ENCODE measurements at places on chromosomes 1 and 21. TPM values are rescaled to one million over a fixed set of nuclear protein-coding genes. Genes with fewer than 3 reads are reported as not detected.

The PCP4L1 gene
- 7.6 TPM for total RNA-seq

DNA sequence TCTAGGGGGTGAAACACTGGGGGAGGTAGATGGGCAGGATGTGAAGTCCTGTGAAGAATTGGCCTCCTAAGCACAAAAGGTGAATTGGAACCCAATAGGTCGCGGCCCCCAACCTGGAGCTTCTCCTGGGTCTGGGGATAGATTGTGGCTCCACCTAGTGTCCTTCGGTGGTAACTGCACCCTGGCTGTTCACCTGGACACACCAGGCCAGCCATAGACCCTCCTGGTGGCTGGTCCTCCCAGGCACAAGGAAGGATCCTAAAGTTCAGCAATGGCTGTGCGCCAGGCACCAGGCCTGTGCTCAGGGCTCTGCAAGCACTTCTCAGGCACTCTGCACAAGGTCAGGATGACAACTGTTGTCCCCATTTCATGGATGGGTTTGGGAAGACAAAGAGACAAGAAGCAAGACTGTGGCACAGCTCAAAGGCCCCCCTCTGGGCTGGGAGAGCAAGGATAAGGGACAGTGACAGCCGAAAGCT lies 13.5 kb downstream of the ESPN start:
- H3K4me1 ChIP-seq, result no peaks in the 10 kb centered on the region
- no peak overlapping the region for H3K27ac ChIP-seq
- no peaks in the 10 kb centered on the region for H3K36me3 ChIP-seq
- no peaks in the 10 kb centered on the region for H3K27me3 ChIP-seq

The LORICRIN gene
- total RNA-seq, result 0.45 TPM

- no peaks in the 10 kb centered on the region for H3K36me3 ChIP-seq
- H3K27me3 ChIP-seq, result no peaks in the 10 kb centered on the region
- H3K27ac ChIP-seq, result no peak overlapping the region
- H3K4me1 ChIP-seq, result no peaks in the 10 kb centered on the region
- no peak overlapping the region for H3K4me3 ChIP-seq
- DNase-seq, result no peak
Observed at GRCh38 chr21:23887725-23888306, 1719.5 kb downstream of the MRPL39 start.

DNA sequence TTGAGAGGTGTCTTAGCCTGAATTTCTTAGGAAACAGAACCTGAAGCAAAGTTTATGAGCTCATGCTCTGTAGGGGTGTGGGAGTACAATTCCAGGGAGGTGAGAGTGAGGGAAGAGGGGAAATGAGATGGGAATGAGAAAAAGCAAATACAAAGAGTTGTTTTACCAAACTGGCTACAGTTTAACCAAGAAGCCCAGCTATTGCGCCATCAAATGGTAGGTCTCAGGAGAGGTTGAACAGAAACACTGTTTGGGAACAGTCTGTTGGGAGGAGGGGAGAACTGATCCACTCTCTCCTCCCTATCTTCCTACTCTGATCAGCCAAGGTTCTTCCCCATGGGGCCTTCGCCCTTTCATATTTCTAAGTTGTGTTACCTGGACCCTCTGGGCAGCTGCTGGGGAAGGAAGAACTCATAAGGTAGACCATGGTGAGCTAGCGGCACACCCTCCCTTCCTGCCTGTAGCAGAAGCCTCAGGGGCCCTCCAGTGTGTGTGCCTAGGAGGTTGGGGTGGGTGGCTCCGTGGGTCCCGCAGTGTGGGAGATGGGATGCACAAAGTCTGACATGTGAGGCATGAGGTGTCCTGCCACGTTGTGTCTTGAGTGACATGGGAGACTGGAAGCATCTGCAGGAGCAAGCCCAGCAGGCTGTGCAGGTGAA lies 120.5 kb downstream of the UCK2 start:
- no peak for DNase-seq
- no peaks in the 10 kb centered on the region for H3K27me3 ChIP-seq
- H3K27ac ChIP-seq, result no peak overlapping the region
- H3K4me1 ChIP-seq, result no peaks in the 10 kb centered on the region

- DNase-seq, result no peak
- H3K4me3 ChIP-seq, result no peak overlapping the region
- no peaks in the 10 kb centered on the region for H3K36me3 ChIP-seq
- H3K4me1 ChIP-seq, result no peaks in the 10 kb centered on the region
Observed at GRCh38 chr21:17753736-17754135, 65.4 kb downstream of the C21orf91 start.

All from prostate gland (tissue), 2 donors.